ENCODE measurements at places on chromosomes 3 and 15.

DNA sequence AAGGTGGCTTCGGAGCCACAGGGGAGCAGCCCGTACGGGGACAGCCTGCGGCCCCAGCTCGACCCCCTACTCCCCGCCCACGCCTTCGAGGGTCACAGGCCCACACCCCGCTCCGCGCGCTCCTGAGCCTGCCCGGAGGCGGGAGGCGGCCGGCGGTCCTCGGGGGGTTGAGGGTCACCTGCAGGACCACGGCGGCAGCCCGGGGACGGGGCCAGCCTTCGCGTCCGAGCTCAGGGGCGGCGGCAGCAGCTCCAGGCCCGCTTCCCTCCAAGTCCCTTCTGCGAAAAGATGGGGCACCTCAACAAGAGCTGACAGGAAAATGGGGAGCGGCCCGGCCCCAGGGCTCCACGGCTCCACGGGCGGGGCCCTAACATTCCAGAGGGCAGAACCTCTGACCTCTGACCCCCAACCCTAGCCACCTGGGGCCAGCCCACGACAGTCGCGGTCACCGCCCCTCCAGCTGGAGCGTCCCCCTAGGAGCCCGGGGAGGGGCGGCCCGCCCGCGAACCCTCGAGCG is 428 bp downstream of the LYSMD4 start:
- DNase-seq: peak; percentile 24

DNA sequence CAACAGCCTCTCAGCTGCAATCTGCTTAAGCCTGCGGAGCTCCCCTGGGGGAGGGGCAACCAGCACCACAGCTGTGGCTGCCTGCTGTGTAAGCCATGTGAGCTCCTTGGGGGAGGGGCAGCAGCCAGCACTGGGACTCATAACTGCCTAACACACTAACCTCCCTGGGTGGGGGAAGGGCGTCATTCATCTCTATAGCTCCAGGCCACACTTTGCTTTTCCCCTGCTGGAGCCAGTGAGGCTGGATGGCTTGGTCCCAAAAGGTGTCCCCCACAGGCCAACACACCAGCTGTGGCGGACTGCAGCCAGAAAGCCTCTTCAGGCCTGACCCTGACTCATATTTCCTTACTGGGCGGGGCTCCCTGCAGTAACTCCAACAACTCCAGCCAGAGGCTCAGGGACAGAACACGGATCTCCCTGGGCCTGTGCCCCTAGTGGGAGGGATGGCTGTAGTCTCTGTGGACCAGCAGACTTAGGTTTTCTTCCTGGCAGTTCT is 129.8 kb downstream of the PPM1L start:
- no peak for DNase-seq

- DNase-seq: no peak
These were observed 12.9 kb upstream of the RASGRP1 start for GRCh38 chr15:38577424-38577987.

DNA sequence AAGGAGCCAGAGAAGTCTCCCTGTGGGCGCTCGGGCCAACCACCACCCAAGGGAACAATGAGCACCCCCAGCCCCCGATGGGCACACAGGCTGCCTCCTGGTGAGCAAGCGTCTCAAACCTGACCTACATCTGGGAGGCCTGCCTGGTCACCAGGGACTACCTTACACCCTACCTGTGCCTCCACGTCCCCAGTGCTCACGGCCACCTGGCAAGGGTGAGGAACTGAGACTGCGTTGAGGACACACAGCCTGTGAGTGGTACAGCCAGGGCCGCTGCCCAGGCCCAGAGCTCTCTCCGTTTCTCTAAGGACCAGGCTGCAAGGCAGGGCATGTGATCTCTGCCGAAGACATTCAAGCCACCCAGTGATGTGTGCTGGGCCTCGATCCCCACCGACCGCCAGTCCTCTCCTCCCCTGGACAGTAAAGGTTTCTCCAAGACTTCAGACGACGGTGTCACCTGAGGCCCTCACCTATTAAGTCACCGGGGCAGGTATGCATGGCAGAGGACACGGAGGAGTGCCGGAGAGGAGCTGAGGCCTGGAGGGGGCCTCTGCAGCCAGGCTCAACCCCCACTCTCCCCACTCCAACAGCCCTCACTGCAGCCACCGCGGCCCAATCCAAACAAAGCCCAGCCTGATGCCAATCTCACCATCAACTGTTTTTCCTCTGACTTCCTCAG is 2.8 kb downstream of the GOLGA8A start:
- no peak for DNase-seq

DNA sequence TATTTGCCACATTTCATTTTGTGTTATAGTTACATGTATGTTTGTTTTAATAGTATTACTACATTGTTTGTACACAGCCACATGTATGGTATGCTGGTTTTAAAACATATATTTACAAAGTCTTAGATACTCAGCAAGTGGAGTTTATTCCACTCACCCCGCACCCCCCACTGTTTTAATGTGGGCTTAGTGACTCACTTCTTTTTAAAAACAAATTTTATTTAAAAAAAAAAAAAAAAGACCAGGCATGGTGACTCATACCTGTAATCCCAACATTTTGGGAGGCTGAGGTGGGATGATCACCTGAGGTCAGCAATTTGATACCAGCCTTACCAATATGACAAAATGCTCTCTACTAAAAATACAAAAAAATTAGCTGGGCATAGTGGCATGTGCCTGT is 26.9 kb upstream of the TJP1 start:
- no peak for DNase-seq

DNA sequence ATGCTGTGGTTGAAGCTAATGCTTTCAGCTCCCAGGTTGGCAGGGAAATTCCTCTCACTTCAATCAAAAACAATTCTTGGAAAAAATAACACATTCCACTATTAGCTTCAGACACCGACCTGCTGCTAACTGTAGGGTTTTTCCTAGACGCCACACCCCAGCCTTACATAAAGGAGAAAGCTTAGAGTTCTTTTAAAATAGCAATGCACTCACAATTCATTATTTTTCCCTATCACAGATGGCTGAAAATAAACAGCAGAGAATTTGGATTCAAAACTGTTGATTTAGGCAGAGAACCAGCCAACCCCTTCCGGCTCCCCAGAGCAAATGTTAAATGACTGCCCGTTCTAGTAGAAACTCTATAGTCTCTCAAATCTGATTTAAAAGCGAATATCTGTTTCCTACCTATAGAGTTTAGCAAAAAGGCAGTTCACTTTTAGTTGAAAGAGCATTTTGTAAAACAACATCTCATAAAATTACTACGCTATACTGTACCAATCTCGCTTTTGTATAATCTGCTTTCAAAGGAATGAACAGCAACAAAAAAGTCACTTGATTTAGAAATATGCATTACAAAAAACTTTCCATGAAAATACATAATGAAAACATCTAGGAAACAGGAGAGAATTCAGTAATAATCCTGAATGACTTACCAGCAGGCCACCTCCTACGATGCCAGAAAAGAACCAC is 586 bp downstream of the TM4SF1 start:
- DNase-seq: no peak

DNA sequence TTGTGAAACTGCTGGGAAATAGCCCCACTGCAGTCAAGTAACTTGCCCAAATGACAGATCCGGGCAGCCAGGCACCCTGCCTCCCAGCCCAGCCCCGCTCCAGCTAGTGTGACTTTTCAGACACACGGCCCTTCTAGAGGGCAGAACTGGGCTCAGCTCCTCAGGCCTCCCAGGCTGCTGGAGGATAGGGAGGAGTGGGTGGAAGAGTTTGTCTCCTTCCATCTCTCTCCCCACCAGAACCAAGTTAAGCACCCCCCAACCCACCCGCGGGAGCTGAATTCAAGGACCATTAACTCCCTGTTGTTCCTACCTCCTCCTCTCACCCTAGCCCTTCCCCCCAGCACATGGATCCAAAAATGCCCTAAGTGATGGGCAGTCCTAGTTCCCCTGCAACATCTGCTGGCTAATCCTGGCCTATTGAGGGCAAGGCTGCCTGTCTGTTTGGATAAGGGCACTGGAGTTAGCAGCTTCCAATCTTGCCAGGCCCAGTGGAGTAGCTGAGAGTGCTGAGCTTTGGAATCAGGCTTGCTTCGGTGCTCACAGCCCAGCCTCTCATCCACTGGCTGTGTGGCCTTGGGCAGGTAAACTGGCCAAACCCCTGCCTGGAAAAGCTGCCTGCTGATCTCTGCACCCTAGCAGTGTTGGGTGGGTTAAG is 3.1 kb downstream of the CCDC33 start:
- no peak for DNase-seq

DNA sequence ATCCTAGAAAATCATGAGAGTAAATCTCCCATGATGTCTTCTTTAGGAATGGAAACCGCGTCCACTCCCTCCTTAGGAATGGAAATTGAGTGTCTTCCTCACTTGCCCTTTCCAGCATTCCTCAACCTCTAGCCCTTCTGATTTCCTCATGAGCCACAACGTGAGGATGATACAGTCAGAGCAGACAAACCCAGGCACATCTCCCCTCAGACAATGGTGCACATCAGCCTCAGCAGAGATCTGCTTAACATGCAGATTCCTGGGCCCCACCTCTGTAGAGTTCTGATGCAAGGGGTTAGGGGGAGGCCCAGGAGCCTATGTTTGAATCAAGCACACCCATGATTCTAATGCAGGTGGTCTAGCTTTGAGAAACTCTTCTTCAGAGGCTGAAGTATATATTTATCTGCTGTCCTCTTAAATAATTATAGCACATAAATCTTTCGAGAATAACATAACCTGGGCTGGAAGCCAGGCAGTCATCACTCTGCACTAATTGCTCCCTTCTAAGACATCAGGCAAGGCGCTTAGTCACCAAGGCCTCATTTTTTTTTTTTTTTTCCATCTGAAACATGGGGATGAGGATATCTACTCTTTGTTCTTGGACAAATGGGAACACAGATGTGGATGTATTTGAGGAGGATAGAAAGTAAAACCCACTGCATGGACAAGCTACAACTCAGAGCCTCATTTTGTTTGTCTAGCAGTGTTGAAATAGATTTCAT is 81.7 kb downstream of the PRICKLE2 start:
- DNase-seq: peak; percentile 29

- no peak for DNase-seq
These were observed 88.1 kb downstream of the CORO2B start for GRCh38 chr15:68666812-68667450.

- no peak for DNase-seq
These were observed 14.8 kb upstream of the LCTL start for GRCh38 chr15:66580643-66581042.

- DNase-seq: no peak
These were observed 117.8 kb upstream of the KCNH8 start for GRCh38 chr3:19030522-19030839.

DNA sequence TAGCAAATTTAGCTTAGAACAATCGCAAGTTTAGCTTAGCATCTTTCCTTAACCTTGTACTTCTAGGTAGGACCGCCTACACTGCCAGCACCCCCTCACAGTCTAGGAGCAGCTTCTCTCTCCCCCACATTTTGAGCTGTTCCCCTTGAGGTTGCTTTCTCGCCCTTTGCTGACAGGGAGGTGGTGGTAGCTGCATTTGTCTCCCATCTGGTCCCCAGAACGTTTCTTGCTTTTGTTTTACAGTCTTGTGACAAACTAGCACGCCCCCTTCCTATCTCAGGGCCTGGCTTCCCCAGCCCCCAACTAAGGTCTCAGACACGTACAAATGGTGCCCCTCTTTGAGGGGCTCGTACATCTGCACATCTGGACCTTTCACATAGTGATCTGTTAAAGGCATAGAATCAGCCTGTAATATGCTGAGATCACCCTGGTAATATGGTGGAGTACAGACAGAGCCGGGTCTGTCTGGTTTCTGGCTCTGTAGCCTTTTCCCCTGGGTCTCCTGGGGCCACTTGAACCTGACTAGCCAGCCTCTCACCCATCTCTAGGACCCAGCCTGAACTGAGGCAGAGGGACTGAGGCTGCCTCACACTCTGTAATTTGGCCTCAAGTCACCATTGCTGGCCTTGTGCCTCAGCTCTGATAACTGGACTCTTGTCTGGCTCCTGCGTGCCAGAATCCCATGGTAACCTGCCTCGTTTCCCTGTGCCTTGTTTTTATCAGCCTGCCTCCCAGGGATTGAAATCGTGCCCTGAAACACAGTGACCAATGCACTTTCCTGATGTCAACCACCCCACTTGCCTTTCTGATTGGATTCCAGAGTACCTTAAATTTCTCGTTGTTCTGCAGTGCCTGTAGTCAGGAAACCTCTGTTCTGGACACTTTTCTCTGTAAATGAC is 27.7 kb downstream of the CRTC3 start:
- peak; percentile 33 for DNase-seq

DNA sequence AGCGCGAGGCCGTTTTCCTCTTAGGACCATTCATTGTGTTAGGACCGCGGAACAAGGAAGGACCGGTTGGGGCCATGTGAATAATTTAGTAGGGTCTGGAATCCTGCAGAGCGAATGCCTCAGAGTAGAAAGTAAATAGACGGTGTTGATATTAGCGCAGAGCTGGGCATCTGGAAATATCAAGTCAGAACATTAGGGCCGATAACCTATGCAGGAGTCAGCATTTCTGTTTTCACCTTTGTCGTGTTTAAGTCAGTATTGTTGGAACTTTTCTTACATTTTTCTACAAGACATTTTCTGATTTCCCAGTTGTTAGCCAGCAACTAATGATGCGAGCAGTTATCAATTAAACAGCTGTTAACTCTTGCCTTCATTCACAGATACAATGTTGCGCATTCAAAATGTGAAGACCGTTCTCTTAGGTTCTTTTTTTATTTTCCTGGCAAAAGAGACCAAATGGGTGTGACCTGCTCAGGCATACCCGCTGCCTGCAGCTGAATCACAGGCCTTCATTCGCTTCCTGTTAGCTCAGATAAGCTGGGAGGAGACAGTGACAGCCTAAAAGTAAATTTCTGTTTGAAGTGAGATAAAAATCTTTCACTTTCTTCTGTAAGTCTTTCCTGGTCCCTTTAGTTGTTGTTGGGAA is 966 bp upstream of the PKM start:
- DNase-seq: peak; percentile 80

DNA sequence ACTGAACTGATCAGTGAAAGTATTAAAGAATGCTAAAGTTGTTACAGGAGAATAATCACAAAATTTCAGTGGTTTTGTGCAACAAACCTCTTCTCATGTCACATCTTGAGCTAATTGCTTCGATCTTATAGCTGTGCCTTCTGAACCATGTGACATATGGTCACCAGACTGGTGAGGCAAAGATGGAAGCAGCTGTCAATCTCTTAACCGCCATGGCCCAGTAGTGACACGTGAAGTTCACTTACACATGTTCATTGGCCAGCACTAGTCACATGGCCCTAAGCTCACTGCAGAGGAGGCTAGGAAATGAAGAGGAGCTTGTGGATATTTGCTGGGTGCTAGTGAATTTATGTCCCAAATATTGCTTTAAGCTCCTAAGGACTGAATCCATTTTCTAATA is 32.5 kb downstream of the BOC start:
- no peak for DNase-seq

DNA sequence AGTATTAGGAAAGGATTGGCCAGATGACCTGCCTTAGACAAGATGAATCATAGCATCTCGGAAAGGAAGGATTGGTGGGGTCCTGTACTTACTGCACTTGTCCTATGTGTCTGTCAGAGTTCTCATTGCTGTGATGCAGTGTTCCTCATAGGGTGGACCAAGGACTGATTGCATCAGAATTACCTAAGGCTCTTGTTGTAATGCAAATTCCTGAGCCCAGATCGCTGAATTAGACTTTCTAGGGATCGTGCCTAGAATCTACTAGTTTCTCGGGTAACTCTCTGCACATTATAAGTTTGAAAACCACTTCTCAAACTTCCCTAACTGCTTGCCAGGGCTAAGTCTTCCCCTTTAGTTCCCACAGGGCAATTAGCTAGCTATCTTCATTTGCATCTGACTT is 74.9 kb upstream of the SKOR1 start:
- DNase-seq: no peak

All from AG08396 (cell line).